Spleen (tissue), 13 donors: ENCODE measurements at places on chromosomes 16 and 17.

GRCh38 chr17:62062302-62062701 is 2.8 kb downstream of the MED13 start:
- no peak for DNase-seq

- peak; percentile 20 for DNase-seq
Observed at GRCh38 chr16:12587646-12588277, 215.9 kb downstream of the CPPED1 start.

- DNase-seq, result no peak
Observed at GRCh38 chr17:9446528-9446927, 129.1 kb downstream of the STX8 start.

DNA sequence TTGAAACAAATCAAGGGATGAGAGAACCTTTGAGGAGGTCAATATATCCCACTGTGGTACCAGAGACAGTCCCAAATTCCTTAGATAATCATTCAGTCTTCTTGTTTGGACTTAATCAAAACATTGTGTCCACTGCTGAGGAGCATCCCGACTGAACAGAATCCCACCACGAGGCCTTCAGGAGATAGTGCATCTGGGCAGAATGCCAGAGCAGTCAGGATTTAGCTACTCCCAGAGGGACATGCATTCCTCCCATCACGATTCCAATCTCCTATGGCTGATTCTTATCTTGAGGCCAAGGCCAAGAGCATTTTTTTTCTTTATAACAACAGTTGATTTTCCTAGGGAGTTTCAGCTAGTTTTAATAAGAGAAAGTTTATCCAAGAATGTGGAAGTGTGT is 87.4 kb upstream of the COX10 start:
- DNase-seq, result no peak

- DNase-seq, result peak; percentile 66
Observed at GRCh38 chr16:15948532-15949209, 745 bp upstream of the ABCC1 start.

GRCh38 chr17:50562242-50563091 is 2.0 kb downstream of the CACNA1G start:
- no peak for DNase-seq

DNA sequence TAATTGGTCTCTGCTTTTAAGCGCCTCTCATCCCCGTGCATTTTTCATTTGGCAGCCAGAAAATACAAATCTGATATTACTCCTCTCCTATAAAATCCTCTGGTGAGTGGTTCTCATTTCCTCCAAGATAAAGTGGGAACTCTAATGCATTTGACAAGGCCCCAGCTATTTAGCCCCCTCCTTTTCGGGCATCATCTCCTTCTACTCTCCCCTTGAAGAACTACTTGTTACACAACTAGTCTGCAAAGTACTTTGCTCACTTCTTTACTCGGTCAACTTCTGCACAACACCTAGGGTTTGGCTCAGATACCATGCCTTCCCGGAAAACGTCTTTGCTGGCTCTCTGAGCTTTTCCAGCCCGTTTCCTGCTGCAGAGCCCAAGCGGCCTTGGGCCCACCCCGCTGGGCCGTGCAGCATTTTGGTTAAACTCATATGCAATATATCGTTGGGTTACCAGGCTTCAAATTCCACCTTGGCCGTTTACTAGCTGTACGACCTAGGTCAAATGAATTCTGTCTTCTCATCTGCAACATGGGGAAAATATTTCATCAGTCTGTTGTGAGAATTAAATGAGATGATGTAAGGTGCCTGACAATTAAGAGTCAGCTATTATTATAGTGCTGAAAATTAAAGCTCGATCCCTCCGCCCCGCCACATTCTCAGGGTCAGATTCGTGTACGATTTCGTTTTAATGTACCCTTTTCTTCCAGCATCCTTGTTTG is 883 bp upstream of the TAF15 start:
- peak; percentile 79 for DNase-seq

GRCh38 chr16:63230421-63231040 is 1194.3 kb upstream of the CDH8 start:
- no peak for DNase-seq
